ENCODE measurements at places on chromosomes 4 and X. TPM values are rescaled to one million over a fixed set of nuclear protein-coding genes. Genes with fewer than 3 reads are reported as not detected.

DNA sequence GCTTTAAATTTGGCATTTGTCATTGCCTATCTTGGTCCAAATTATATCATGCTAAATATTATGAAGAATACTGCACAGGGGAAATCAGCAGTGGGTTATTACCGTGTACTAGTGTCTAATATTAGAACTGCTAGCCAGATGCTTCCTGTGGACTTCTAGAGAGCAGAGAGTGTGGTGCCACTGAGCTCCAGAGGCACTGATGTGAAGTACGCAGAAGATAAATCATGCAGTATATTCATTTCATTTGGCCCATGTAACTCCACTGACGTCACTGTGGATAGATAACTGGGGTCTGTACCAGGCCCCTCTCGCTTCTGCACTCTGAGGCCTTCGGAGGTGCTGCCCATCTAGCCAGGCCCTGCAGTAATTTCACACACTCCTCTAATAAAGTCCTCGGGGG lies 80.0 kb downstream of the ALPK1 start:
- no peak for DNase-seq

- no peak for DNase-seq
Observed at GRCh38 chr4:108115168-108115526, 53.6 kb downstream of the LEF1 start.

- DNase-seq, result peak; percentile 77
Observed at GRCh38 chrX:1453951-1454785, 1.5 kb upstream of the ASMTL start.

DNA sequence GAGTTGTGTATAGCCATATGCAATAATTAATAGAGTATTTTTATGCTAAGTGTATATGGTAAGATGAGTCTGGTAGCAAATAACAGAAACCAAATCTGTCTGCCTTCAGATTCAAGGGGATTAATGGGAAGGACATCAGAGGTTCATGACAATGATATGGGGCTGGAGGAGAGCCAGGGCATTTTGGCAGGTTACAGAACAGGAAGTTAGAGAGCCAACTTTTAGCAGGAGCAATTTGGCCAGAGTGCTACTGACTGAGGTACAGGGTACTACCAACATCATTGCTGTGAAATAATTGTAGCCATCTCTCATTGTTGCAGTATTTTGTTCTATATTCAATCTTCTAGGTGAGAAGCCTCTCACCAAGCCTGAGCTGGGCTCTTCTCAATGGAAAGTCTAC lies 210.9 kb upstream of the FAM47A start:
- no peak for DNase-seq

DNA sequence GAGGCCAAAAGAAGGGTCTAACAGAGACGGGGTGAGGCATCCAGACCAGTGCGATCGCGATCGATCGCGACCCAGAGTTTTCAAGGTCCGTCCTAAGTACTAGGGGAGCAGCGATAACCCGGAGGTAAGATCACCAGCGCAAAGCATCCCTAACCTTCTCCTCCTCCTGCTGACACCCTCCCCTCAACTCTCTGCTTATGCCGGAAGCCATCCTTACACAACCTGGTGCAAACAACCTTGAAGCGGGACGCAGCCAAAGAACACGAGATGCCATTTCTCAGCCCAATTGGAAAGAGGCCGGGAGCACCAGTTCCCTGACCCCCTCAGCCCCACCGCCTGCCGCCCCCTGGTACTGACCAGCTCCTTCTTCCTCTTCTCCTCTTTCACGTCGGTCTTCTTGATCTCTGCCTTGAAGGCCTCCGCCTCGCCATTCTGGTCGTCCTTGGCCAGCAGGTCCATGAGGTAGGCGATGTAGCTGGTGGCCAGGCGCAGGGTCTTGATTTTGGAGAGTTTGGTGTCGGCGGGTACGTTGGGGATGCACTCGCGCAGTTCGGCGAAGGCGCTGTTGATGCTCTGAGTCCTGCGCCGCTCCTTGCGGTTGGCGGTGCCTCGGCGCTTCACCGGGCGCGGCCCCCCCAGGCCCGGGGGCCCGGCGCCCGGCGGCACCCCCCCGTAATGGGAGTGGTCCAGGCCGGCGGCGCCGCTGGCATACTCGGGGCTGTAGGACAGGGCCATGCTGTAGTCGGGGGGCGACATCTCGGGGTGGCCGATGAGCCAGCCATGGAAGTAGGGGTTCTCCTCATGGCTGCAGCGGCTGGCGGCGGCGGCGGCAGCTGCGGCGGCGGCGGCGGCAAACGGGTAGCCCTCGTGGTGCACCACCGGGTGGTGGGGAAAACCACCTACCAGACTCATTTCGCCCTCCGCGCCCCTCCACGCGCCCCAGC lies 1.4 kb downstream of the HAND2 start:
- DNase-seq, result no peak

DNA sequence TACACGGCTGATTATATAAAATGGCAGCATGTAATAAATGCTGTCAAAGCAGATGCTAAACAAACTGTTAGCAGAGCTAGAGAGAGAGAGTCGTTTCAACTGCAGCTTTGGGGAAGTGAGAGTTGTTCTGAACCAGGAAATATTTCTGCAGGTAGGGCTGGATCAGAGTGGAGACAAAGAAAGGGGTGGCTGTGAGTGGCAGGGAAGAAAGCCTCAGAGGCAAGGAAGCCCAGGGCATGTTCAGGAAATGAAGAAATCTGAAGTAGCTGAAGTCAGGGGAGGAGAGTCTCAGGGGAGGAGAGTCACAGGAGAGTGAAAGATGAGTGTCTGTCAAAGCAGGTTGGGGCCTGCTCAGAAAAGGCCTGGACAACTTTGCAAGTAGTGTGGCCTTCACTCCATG lies 48.4 kb upstream of the RPS6KA3 start:
- no peak for DNase-seq

DNA sequence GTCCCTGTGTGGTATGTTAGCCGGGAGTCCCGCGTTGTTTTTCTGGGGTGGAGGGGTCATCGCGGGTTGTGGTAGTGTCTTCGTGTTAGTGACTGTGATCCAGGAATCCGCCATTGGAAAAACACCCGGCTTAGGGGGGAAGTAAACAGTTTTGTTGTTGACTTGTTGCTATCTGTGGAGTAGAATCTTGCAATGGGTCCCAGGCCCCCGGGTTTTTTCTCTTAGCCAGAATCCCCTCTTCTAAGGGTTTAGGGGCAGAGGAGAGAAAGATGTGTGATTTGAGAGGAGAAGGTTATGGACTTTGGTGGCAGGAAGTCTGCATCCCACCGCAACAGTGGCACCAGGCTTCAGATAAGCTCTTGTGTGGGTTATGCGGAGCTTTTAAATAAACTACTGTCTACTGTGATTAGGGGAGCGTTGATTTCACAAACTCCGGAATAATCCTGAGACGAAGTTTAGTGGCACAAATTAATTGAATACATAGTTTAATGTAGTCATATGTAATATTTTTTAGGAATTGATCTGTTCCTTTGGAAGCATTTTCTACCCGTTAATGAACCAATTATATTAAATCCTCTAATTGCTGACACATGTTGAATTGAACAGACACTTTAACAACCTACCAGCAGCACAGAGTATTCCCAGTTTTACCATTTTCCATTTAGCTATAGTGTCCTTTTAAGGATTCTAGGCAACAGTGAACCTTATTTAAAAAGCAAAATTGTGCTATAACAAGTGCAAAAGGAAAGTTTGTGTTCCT lies 1.4 kb downstream of the DDX3X start:
- DNase-seq, result no peak

GRCh38 chr4:123776267-123776666 lies 379.7 kb downstream of the SPRY1 start:
- DNase-seq, result no peak

DNA sequence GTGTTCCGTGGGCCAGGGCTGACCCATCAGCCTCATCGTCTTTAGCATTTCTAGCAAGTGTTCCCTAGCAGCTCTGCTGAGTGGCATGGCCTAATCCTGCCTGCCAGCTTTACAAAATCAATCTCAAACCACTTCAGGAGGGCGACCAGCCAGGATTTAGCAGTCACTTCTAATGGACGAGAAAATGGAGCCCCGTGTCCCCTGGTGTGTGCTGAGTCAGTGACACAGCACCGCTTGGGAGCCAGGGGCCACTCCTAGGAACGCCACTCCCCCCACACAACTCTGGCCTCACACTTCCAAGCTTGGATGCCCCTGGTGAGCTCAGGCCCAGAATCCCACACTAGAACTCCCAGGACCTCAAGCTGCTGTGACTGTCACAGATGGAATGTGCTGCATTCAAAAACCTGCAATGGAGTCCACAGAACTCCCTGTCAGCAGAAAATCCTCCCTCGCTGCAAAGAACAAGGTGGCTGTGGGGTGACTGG lies 311.2 kb upstream of the GATB start:
- DNase-seq, result no peak

DNA sequence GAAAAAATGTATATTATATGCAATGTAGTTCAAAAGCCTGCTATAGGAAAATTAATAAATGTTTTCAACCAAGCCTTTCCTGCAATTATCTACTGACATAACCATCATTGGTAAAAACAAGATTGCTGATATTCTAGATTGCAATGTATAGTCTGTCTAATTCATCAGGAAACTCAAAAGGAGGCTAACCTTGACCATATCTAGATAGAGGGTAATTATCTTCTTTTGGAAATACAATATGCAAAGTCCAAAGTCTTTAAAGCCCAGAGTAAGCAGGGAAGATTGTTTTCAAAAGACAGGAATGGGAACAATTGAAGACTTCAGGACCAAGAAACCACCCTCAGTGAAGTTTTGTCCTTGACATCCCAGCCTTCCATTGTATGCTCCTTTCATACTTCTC lies 123.1 kb upstream of the GLRA2 start:
- DNase-seq, result no peak

- no peak for DNase-seq
Observed at GRCh38 chrX:154715825-154716224, 35.1 kb downstream of the GAB3 start.

DNA sequence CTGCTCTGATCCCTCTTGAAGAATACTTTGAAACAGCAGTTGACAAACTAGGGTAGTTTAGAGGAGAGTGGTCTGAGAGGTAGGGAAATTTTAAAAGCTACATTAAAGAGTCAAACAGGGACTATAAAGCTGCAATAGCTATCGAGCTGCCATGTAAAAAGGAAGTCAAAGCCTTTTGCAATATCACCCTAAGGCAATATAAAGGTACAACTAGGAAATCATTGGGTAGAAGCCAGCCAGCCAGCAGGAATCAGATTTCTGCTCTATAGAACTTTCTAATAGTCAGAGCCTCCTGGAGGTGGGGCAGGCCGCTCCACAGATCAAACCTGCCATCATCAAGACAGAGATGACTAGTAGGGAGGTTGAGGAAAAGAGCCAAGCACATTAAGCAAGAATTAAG lies 15.2 kb upstream of the PHOX2B start:
- no peak for DNase-seq

DNA sequence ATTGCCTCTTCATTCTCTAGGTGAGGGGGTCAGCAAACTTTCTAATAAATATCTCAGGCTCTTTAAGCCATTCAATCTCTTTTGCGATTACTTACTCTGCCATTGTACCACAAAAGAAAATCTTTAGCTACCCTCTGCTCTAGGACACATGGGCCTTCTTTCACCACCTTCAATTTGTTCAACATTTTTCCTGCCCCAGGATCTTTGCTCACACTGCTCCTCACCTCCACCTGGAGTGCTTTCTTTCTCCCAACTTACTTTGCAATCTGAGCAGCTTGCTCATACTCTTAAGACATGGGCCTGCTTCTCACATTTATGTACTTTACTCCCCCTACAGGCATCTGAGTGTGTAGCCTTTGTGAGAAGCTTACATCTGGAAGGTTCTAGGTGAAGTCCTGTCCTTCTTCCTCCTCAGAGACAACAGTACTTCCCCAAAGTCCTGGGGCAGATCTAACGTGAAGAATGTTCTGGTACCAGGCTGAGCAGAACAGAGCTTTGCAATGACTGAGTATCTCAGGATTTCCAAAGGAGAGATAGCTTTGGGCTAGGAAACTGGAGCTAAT lies 55.0 kb upstream of the PRDM5 start:
- DNase-seq, result no peak

DNA sequence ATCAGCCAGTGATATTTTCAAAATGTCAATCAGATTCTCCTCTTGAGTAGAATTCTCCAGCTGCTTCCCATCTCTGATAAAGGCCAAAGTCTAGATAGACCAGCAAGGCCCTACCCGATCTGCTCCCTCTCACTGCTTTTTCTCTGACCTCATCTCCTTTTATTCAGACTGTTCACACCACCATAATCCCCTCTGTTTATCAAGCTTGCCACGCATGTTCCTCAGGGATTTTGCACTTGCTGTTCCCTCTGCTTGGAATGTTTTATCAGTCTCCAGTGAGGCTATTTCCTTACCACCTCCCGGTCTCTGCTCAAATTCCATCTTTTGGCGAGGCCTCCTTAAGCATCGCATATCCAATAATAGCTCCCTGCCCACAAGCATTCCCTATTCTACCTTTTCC lies 20.1 kb downstream of the NOCT start:
- no peak for DNase-seq

GRCh38 chr4:167234316-167234881 lies at the start of gene SPOCK3:
Gene SPOCK3 (minus strand): TSS chr4:167234494.
- peak; percentile 61 for DNase-seq

GRCh38 chrX:103201041-103201440 lies 13.9 kb upstream of the BEX4 start:
- DNase-seq, result no peak

DNA sequence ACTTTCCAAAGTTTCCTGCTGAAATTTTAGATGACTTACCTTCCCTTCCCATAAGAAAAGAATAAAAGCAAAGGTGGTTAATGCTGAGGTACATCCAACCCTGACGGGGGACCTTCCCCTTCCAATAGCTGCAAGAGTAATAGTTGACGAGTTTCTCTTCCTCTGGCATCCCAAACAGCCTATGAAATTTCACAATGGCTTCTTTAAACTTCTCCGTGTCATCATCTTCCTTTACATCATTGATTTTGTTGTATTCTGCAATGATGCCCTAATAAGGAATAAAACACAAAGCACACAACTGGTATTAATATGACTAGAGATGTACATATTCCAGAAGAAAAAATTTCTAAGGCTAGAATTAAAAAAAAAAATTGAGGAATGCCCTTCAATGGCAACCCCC lies 76.6 kb downstream of the TBC1D9 start:
- DNase-seq, result no peak

- DNase-seq, result no peak
Observed at GRCh38 chr4:163966612-163967011, 472.1 kb downstream of the TMA16 start.

GRCh38 chr4:153220682-153221395 lies 16.6 kb downstream of the TRIM2 start:
- DNase-seq, result no peak

- no peak for DNase-seq
Observed at GRCh38 chrX:65925005-65925404, 114.9 kb downstream of the VSIG4 start.

GRCh38 chr4:16993956-16994840 lies 95.8 kb upstream of the LDB2 start:
- no peak for DNase-seq

CPZ gene
- polyA plus RNA-seq, result 21.5 TPM

INTS6L gene
- 34.3 TPM for polyA plus RNA-seq

ENPEP gene
- polyA plus RNA-seq, result 210 TPM

NAT8L gene
- 7.3 TPM for polyA plus RNA-seq

MAGEB17 gene
- polyA plus RNA-seq, result not detected

MAML3 gene
- 22.5 TPM for polyA plus RNA-seq

LIN54 gene
- polyA plus RNA-seq, result 14.5 TPM

ERCC6L gene
- 4.4 TPM for polyA plus RNA-seq

CXCL10 gene
- 5.1 TPM for polyA plus RNA-seq
